ENCODE measurements at places on chromosomes 13 and 19.
A peak's percentile ranks its signal among the peaks of the same experiment; 100 is the strongest.

DNA sequence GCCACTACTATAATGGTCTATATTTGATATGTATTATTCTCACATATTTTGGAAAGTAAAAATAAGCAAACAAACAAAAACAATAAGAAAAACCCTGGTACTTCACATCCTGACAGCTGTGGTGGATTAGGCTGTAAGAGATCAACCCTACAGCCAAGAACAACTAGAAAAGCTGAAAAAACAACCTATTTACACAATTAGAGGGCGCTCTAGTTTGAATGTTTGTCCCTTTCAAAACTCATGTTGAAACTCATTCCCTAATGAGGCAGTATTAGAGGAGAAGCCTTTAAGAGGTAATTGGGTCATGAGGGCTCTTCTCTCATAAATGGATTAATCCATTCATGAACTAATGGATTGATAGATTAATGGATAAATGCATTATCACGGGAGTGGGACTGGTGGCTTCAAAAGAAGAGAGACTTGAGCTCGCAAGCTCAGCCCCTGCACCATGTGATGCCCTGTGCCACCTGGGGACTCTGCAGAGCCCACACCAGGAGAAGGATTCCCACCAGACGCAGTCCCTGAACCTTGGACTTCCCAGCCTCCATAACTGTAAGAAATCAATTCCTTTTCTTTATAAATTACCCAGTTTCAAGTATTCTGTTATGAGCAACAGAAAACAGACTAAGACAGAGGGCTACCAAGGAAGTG lies 733.9 kb upstream of the ARGLU1 start:
- DNase-seq, result no peak

DNA sequence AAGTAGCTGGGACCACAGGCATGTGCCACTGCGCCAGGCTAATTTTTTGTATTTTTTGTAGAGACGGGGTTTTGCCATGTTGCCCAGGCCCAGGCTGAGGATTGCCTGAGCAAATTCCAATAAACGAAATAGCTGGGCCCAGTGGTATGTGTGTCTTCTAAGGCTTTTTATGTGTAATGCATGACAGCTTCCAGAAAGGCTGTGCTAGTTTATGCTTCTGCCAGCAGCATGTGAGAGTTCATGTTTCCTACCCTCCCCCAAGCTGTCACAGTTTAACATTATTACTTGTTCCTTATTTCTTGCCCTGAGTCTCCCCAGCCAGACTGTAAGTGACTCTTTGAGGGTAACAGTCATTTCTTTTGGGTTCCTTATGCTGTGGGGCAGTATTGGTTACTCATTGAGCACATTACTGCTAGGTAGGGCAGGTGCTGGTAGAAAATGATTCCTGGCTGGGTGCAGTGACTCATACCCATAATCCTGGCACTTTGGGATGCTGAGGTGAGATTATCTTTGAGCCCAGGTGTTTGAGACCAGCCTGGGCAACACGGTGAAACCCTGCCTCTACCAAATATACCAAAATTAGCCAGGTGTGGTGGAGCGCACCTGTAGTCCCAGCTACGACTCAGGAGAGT lies 13.6 kb downstream of the GPATCH1 start:
- no peak for DNase-seq

DNA sequence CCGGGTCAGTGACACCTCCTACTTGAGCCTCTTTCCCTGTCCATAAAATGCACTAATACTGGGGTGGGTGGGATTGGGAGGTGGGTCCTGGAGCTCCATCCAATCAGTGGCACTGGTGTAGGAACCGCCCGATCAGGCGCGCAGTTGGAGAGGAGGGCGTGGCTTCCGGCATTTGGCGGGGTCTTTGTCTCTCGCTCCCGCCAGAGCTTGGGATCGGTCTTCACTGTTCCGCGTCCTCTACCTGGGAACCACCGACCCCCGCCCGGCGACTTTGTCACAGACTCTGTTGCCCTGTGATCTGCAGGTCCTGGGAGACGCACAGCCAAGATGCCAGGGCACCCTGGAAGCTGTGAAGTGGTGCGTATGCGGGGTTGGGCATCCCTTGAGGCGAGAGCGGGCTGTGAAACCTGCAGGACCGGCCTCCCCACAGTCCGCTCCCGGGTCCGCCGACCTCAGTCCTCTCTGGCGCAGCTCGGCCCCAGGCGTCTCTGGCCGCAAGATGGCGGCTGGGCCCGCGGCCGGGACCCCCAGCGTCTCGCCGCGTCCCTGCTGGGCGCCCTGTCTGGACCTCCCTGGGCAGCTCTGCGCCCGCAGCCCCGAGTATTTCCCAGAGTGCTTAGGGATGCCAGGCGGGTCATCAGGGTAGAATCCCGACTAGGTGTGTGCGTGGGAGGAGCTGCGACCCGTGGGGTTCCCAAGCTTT lies 41.6 kb upstream of the ZNF730 start:
- peak; percentile 79 for DNase-seq

DNA sequence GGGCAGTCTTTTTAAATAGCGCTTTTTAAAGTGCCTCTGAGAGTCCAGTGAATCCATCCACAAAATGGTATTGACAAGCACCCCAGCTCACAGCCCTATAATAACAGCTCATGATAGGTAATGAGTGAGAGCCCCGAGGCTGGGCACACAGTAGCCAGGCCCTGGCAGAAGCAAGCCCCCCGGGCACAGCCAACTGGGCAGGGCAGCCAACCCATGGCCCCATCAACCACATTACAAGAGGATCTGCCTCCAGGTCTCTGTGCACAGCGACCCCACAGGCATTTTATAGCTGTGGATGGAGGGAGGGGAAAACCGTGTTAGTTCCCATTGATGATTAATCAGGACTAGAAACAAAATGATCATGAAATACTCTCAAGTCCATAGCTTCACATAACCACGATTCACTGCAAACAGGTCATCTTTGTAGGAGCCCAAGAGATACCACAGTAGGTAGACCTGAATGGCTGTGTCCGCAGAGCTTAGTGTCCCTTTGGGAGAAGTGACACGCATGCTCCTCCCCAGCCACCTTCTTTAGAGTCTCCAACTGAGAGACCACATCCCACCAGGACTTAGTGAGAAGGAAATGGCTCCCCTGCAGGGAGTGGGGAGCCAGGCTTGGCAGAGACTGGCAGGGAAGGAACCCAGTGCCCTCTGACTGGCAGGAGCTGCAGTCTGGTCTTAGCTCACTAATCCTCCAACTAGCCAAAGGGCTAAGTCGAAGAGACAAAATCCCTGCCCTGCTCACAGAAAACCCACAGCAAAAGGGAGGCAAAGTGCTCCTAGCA lies 4.3 kb upstream of the VSTM2B start:
- DNase-seq, result no peak

DNA sequence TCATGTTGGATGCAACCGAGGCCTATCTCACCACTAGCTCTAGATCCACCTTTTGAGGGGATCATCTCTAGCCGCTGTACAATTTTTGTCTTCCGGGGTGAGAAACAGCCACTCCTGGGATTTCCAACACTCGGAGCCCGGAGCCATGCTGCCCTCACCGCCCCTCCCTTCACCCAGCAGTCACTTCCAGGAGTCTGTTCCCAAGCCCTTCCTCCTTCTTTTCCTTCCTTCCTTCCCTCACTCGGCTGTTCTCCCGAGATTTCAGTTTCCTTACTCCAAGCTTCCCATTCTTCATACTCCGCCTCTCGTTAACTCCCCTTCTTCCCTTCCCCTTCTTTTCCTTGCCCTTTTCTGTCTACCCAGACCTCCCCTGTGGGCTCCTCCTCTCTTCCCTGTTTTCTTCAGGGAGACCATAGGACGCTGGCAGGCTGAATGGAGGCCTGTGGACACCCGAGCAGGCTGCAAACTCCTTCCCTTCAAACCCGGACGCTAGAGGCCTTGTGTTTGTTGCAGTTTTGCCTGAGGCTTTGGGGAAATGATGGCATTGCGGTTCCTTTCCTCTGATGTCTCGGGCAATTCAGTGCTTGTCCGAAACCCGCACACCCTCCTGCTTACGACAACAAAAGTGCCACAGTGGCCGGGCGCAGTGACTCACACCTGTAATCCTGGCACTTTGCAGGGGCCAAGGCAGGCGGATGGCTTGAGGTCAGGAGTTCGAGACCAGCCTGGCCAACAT lies 96.0 kb downstream of the CAB39L start:
- no peak for DNase-seq

- DNase-seq, result no peak
These were observed 24.9 kb downstream of the PCID2 start for GRCh38 chr13:113183450-113184129.

GRCh38 chr19:42168206-42168605 lies 36.0 kb upstream of the POU2F2 start:
- DNase-seq, result no peak
